GM13977 (cell line): ENCODE measurements at places on chromosomes 2 and 18.

DNA sequence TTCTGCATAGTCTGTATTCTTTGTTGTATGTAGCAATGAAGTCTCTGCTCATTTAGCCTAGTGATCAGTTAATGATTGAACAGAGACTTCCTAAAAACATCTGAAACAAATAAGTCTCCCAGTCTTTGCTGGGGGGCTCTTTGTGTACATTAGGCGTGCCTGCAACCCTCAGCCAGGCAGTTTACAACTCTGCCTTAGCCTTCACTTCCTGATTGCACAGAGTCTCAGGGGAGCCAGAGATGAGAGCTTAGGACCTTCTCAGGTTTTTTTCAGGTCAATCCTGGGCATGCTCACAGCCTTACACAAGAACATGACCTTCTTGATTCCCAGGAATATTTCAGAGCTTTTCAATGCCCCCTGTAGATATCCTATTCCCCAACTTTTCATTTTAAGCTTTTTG lies 44.0 kb upstream of the BIN1 start:
- no peak for DNase-seq

DNA sequence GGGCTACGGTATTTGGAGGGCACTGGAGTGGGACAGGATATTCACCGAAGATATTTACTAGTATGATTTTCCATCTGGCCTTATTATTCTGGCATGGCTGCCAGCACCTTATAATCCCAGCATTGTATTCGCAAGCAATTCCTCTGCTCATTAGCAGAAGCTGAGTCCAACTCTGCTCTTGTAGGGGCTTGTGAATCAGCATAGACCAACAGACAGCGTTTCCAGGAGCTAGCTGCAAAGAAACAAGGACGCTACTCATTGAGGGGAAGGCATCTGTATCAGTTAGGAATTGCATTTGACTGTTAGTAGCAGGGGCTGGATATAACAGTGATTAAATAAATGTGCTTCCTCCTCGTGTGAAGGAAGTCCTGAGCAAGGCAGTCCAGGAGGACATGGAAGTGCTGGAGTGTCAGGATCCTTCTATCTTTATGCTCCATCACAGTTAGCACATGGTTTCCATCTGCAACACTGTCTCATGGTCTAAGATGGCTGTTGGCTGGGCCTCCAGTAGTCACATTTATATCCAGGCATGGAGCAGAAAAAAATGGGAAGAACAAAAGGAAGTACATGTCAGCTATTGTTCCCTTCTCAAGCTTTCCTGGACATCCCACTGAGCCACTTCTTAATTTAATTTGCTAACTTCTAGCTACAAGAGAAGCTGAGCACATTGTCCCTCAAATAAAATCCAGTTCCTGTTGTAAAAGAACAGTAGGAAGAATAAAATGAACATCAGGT lies 214.1 kb downstream of the C1D start:
- DNase-seq: no peak

GRCh38 chr2:44786045-44786816 lies 155.3 kb upstream of the SIX3 start:
- DNase-seq: no peak

- no peak for DNase-seq
Observed at GRCh38 chr2:30195016-30195415, 36.3 kb upstream of the LBH start.

GRCh38 chr2:178152977-178153376 lies 40.7 kb downstream of the RBM45 start:
- no peak for DNase-seq
